ENCODE measurements at places on chromosomes 5 and 9.

- DNase-seq: no peak
Measured at GRCh38 chr9:21160178-21160577, 6.3 kb downstream of the IFNA21 start.

DNA sequence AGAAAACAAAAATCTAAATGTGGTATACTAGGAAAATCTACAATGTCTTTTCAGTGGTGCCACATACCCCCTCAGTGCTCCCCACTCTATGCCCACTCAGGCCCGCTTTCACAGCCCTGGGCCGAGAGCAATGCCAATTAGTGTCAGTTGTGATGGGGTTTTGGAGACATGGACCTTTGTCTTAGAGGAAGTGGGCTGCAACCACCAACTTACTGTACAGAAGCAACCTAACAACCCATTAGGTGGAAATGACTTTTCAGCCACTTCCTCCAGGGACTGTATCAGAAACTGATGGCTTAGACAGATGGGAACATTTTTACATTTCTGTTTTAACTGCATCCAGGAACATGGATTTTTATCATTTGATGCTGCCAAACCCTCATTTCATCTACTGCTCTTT is 268.0 kb downstream of the BNC2 start:
- no peak for DNase-seq

DNA sequence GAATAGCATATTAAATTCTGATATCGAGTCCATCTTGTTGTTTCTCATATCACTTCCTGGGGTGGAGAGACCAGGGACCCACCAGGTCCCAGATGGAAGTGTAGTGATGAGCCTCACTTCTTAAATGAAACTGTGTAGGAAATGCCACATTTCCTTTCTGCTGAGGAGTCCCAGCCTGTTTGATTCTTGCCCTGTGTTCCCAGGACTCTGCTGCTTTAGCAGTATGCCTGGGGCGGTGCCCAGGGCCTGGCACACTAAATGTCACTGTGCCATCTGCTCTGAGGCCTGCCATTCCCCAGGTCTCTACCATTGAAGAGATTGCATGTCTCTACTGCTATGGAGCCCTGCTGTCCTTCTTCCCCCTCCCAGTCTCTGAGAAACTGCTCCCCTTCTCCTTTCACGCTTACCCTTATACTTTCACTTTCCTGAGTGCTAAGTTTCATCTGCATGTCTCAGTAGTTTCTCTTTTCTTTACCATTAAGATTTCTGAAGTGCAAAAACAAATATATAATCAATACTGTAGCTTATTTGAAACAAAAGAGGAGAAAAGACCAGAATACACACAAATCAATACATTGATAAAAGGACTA is 260.4 kb downstream of the GABRB2 start:
- DNase-seq: no peak

- no peak for DNase-seq
Measured at GRCh38 chr9:28073270-28073669, 500.0 kb upstream of the C9orf72 start.

GRCh38 chr9:14423815-14424261 is 109.9 kb upstream of the NFIB start:
- no peak for DNase-seq

DNA sequence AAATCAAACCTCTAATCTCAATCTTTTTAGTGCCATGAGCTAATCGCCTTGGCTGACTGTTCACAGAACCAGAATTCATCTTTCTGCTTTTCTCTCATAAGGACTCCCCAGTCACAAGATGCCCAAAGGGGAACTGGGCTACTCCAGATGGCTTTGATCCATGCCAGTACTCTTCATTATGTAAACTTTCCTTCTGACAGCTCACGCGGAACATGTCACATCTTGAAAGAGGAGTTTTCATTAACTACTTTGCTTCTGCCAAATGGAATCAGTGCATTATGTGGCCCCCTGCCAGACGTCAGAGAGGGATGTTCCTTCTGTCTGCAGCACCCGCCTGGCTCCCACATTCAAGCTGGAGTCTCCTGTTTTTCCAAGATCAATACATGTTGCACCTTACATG is 142.1 kb upstream of the NMUR2 start:
- DNase-seq: no peak

Measured in stimulated activated CD8-positive, alpha-beta memory T cell treated with anti-CD3 and anti-CD28 coated beads, Interleukin-4, amount 100 ng/mL, for 48 hours (primary cell).